NK-92 treated with Interleukin-12 subunit alpha and Interleukin-12 subunit beta, amount 100 ng/mL, for 24 hours (cell line): ENCODE measurements at places on chromosomes 6 and 20.

- no peak for DNase-seq
These were observed 2.3 kb upstream of the HLA-DMA start for GRCh38 chr6:32954986-32955802.

- DNase-seq, result no peak
These were observed 152.1 kb downstream of the PLCB4 start for GRCh38 chr20:9220874-9221547.

- DNase-seq, result no peak
These were observed 534.2 kb upstream of the GJE1 start for GRCh38 chr6:141598487-141598886.

DNA sequence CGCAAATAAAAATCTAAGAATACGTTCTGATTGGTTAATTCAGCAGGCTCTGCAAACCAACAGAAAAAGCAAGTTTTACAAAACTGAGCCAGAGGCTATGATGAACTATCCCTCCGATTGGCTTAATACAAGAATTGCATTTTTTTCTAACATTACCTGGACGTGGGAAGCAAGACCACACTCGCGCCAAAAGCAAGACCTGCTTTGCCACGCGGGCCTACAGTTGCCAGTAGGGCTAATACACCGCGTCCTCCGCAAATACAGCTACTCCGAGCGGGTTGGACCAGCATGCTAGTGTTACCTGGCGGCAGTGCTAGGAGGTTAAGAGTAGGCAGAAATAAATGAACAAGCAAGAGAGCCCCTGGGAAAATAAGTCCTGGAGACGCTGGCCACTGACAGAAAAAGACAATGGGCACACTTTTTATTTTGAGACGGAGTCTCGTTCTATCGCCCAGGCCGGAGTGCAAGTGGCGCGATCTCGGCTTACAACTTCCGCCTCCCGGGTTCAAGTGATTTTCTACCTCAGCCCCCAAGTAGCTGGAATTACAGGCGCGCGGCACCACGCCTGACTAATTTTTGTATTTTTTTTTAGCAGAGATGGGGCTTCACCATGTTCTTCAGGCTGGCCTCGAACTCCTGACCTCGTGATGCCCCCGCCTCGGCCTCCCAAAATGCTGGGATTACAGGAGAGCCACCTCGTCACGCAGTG lies 131.9 kb upstream of the BTN3A2 start:
- DNase-seq, result no peak

DNA sequence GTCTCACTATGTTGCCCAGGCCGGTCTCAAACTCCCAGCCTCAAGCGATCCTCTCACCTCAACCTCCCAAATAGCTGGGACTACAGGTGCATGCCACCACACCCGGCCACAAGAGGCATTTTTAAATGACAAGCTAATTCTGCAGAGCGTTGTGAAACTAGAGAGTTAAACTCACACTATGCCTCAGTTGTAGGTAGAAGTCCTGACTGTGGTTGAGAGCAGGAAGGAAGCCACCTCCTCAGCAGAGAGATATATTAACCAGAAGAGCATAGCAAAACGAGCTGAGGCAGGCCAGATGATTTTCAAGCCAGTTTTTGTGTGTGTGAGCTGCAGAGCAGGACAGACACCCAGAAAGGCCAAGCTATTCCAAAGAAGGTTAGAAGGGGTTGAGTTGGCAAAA lies 150.3 kb downstream of the MBOAT1 start:
- no peak for DNase-seq

DNA sequence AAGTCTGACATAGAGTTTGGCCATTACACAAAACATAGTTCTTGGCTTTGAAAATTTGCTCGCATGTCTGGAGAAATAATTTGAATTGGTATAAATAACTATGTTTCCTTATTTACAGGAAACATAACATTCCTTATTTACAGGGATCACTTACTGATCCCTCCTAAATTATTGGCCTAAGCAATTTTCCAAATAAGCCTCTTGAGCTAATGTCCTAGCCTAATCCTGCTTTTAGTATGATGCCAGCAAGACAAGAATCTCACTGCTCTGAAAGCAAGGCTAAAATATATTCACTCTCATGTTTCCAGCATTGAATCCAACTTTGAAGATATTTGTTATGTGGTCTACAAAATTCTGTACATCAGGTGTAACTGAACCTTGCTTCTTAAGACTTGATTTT lies 4.1 kb upstream of the TBC1D32 start:
- no peak for DNase-seq

GRCh38 chr6:118725944-118726343 lies 74.6 kb upstream of the CEP85L start:
- no peak for DNase-seq

- no peak for DNase-seq
These were observed 60.1 kb downstream of the ADTRP start for GRCh38 chr6:11718463-11718862.
